HS-27A (cell line): ENCODE measurements at places on chromosomes 11 and 22.

DNA sequence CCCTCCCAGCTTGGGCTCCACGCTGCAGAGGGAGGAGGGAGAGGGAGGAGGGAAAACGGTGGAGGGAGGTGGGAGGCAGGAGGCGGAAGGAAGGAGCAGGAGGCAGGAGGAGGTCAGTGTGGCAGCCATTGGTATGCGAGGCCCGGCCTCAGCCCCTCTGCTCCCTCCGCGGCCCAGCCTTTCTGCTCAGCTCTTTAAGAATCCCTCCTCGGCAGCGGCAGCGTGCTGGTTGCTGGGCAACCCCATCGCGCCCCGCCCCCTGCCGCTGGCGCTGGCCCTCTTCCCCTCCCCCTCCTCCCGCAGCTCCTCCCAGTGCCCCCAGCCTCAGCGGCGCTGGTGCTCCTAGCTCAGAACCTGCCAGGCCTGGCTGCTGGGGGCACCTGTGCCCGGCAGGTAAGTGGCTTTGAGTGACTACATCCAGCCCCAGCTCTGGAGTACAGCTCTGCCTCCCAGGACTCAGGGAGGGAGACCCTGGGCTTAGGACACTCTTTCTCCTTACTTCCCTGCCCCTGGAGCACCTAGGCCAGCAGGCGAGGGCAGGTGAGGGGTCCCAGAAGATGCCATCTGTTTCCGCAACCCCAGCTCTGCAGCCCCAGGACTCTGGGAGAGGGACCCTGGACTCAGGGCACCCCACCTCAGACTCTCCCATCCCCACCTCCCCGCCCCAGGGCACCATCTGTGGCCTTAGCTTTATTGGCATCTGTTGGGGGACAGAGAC, 7.2 kb upstream of the FLRT1 start:
- no peak for DNase-seq

DNA sequence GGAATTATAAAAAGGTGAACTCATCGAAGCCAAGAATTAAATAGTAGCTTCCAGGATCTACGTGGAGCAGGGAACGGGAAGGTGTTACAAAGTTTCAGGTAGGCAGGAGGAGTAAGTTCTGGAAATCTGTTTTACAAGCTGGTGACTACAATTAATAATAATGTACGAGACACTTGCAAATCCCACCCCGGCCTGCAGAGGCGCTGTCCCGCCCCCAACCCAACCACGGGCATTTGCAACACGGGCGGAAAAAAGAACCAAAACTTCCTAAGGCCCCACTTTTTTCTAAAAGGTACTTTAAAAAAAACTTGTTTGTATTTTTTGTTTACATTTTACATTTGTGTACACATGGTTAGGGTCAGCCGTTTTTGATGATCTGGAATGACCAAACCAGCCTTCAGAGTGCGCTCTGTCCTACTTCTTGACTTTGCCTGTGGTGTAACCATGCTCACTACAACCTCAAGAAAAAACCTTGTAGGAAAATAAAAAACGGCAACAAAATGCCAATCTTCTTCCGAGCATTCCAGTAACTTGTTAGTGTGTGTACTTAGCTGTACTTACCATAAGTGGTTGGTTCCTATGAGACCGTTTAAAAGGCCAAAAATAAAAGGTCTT, 449.6 kb upstream of the B3GAT1 start:
- no peak for DNase-seq

DNA sequence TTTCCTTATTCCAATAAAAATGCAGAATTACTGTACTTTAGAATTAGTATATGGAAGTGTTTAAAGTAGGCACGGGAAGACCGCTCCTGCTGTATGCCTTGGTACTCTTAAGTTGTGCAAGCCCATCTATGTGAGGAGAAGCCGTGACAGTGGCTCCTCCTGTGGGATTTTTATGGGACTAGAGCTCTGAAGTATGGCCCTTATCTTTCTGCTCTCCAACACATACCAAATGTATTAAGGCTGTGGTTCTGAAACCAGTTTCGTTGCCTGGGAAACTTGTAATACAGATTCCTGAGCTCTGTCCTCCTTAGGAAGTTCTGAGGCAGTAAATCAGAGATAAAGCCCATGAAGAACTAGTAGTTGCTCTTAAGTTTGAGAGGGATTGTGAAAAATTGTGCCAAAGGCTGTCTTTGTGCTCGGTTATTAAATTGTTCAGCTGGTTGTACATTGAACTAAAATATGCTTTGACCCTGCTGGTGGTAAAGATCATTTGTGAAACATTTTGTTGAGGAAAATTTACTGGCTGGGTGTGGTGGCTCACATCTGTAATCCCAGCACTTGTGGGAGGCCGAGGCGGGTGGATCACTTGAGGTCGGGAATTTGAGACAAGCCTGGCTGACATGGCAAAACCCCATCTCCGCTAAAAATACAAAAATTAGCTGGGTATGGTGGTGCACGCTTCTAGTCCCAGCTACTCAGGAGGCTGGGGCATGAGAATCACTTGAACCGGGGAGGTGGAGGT, 29.3 kb downstream of the RTN3 start:
- peak; percentile 34 for DNase-seq

DNA sequence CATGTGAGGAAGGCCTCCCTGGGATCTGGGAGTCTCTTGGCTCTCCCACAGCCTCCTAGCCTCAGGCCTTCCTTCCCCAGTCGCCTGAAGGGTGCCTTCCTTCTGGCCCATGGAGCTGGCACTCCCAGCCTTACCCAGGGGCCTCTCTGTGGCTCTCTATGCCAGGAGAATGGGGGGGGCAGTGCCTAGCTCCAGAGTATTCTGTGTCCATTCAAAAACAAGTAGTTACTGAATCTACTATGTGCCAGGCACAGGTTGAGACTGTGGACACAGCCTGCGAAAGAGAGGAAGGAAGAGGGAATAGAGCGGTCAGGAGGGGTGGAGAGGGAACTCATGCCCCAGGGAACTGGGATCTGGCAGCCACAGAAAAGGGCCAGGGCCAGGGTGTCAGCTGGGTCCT, 2.7 kb upstream of the PLA2G3 start:
- DNase-seq = no peak

DNA sequence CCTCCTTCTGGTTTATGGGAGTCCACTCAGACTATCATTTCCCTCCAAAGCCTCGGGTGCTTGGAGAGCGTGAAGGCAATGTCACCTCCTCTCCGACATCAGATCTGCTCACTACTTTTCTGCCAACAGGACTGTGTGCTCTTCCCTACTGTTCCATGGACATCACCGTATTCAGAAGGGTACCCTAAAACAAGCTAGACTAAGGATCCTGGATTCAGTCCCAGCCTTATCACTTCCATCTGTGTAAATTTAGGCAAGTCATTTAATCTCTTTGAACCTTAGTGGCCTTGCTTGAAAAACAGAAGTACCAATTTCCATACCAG, 78.2 kb downstream of the KCNC1 start:
- DNase-seq = no peak

DNA sequence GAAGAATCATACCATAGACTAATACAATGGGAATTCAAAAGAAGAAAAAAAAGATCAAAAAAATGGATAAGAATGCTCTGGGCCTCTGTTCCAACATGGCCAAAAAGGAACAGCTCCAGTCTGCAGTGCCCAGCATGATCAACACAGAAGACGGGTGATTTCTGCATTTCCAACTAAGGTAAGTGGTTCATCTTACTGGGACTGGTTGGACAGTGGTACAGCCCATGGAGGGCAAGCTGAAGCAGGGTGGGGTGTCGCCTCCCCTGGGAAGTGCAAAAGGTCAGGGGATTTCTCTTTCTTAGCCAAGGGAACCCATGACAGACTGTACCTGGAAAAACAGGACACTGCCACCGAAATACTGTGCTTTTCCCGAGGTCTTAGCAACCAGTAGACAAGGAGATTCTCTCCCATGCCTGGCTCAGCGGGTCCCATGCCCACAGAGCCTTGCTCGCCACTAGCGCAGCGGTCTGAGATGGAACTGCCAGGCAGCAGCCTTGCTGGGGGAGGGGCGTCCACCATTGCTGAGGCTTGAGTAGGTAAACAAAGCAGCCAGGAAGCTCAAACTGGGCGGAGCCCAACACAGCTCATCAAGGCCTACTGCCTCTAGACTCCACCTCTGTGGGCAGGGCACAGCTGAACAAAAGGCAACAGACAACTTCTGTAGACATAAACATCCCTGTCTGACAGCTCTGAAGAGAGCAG, 428.4 kb downstream of the MN1 start:
- no peak for DNase-seq

GRCh38 chr22:48234011-48234410, 1471.6 kb downstream of the TBC1D22A start:
- DNase-seq = no peak

DNA sequence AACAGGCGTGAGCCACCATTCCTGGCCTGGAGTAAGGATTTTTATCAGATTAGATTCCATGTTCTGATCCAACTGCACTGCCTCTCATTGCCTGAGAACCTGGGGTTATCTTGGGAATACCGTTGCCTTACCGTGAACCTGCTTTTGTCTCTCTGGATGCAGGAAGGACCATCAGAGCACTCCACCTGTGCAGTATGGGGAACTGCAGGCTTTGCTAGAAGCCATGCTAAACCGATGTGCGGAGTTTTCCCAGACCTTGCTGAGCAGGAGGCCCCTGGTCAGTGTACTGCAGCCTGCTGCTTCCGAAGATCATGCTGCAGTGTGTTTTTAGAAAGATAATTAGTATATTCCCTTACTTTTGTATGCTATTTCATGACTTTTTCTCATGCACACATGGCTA, 43.6 kb downstream of the MEI1 start:
- no peak for DNase-seq

DNA sequence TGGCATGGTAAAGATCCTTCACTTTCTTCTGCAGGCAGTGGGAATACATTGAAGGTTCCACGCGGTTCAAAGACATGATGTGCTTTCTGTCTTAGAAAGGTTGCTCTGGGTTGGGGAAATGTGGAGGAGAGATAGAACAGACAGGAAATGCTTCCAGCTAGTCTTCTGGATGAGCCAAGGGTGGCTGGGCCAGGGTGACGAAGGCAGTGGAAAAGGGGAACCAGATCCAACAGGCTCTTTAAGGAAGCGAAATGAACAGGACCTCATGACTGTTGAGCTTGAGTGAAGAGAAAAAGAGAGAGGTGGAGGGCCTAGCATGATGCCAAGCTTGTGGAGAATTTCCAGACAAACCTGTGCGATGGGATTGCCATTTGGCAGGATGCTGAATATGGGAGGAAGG, 56.4 kb upstream of the LMO1 start:
- DNase-seq = no peak
